ENCODE measurements at places on chromosomes 11 and 22.

DNA sequence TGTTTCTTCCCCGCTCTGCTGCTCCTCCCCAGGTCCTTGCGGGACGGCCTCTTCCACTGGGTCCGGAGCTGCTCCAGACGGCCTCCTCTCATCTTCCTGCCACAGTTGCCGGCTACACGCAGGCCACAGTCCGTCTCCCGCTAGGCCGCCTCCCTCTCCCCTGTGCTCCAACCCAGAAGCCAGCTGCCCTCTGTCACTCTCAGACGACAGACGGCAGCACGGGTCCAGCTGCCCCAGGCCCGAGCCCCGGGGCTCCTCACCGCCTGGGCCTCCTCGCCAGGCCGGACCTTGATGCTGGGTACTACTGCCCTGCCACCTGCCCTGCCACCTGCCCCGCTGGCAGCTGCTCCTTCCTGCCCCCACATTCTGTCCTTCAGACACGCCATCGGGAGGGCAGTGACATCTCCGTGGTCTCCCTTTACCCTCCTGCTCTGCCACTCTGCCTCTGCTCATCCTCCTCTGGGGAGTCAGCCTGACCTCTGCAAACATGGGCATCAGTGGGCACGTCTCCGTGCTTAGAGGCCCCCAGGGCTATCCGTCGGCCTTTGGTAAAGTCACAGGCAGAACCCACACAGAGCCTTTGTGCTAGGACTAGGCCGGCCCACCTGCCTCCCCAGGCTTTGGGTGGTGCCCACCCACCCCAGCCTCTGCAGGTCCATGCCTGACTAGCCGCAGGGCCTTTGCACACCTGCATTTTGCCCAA, 43.1 kb upstream of the TH start:
- DNase-seq = no peak

- DNase-seq = no peak
These were observed 5.4 kb downstream of the TANGO2 start for GRCh38 chr22:20026204-20026908.

DNA sequence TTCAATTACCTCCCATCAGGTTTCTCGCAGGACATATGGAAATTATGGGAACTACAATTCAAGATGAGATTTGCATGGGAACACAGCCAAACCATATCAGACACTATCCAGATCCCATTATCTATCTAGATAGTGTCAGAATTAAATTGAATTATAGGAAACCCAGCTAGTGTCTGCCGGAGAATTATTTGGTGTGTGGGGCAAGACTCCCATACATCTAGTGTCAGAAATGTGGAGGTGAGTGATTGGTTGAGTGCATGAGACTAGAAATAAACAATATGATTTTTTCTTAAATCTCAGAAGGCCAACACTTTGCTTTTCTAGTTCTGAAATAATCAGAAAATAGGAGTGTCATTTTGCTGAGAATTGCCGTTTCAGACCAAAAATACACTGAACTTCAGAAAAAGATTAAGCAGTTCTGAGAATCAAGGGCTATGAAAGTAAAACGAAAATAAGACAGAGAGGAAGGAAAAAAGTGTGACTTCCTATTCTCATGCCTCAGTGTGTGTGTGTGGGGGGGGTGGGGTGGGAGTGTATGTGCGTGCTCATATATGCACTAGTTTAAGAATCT, 21.3 kb downstream of the CASP12 start:
- DNase-seq = no peak

GRCh38 chr11:8267831-8268529, 4.3 kb upstream of the LMO1 start:
- DNase-seq = no peak

DNA sequence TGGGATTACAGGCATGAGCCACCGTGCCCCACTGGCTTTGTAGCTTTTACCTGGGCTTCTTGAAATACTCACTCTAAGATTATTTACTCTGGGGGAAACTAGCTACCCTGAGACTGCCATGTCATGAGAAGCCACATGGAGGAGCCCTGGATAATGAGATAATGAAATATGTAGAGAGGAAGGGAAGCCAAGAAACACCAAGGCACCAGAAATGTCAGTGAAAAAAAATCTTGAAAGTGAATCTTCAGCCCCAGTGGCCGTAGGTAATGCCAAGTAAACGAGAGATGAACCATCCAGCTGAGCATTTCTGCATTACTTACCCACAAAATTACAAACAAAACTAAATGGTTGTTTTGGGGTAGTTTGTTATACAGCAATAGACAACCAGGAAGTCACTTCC, 125.6 kb downstream of the APIP start:
- DNase-seq = no peak

- DNase-seq = no peak
These were observed 37.6 kb upstream of the RCN1 start for GRCh38 chr11:32053151-32053888.

GRCh38 chr11:64868904-64869570, 9.4 kb downstream of the EHD1 start:
- no peak for DNase-seq

- DNase-seq = no peak
These were observed 33.7 kb downstream of the WNT11 start for GRCh38 chr11:76172583-76172982.

DNA sequence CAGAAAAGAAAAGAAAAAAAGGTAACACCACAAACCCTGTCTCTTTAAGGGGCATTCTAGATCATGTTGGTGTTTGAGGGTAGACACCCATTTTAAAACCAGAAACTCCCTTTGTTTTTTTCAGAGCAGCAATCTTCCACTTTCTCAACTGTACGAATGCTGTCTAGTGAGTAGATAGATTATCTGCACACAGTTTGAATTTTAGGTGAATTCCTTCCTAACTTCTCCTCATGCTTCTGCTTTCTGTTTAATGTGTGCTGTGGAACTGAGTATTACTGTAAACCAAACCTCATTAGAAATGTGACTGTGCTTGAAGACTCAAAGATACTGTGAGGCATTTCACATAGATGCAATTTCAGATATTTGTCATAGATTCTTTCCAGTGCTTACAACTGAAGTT, 102.4 kb downstream of the PRMT3 start:
- DNase-seq = no peak

GRCh38 chr11:1146365-1146764, 11.4 kb upstream of the MUC5AC start:
- DNase-seq = no peak

DNA sequence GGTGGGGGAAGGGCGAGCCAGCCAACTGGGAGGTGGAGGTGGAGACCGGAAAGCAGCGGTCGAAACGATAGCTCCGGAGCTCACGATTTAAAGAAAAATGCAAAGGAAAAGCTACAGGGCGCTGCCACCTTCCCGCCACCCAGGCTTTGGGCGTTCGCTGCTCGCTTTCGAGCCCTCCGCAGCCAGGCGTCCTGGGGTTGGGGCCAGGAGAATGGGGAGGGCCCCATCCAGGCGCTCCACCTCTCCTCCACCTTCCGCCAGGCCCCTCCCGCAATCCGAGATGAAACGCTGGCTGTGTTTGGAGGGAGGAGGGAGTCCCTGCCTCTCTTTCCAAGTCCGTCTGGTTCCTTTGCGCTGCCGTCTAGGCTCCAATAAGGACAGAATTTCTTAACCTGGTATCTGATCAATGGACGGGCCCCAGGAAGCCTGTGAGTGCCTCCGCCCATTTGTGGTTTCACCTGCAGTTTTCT, 483 bp upstream of the ABTB2 start:
- DNase-seq = no peak

GRCh38 chr11:107689317-107690202, 22.3 kb downstream of the SLN start:
- DNase-seq = peak; percentile 25

DNA sequence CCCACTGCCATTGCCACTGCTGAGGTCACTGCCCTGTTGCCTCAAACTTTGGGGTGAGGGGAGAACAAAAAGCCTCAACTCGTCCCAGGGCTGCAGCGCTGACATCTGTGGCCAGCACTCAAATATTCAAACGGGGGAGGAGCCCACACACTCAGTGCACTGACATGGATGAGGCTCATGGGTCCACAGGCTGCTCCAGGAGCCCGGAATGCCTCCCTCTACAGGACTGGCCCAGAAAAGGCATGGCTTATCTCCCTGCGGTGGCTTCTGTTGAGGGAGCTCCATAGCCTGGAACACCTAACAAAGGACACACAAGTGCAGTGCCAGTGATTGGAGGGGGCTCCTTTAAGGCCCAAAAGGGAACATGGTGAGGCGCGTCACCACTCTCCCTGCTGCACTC, 341.1 kb upstream of the LUZP2 start:
- DNase-seq = no peak

- no peak for DNase-seq
These were observed 23.6 kb downstream of the DCPS start for GRCh38 chr11:126327281-126328000.

GRCh38 chr11:16543642-16544041, 187.3 kb upstream of the SOX6 start:
- DNase-seq = no peak

DNA sequence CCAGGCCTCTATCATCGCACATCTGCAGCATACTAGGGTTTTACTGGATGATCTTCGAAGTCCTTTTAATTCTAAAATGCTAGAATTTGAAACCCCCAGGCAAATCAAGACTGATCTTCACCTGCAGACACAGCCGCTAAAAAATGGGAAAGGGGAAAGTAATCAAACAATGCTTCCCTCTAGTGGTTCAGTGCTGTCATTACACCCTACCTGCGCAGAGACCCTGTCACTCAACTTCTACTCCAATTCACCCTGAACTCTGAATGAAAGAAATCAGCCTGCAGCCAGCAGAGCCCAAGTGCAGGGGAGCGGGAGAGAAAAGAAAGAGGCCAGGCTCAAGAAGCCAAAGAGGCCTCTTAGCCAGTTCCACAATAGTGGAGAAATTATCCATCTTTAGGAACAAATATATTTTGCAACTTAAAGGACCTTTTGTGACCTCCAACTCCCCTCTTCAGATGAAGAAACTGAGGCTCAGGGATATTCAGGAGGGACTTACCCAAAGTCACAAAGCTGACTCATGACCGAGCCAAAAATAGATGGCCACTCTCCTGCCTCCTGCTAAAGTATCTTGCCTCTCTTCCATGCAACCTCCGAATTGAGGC, 33.0 kb downstream of the SERGEF start:
- peak; percentile 6 for DNase-seq

- DNase-seq = no peak
These were observed 54.9 kb upstream of the BLID start for GRCh38 chr11:122170815-122171475.

DNA sequence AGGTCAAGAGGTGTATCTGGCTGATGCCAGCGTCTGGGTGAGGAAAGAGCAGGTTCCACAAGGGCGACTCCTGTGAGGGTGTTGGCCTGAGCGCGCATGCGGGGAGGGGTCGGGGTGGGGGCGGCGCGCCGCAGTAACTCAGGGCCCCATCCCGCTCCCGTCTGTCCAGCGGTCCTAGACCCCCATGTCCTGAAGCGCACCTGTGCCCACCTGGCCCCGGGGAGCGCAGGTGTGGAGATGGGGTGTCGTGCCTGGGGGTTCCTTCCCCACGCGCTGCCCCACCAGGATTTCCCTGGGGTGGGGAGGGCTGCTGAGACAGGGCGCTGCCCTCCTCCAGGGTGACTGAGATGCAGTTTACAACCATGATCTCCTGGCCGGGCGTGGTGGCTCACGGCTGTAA, 20.9 kb downstream of the RNH1 start:
- no peak for DNase-seq

DNA sequence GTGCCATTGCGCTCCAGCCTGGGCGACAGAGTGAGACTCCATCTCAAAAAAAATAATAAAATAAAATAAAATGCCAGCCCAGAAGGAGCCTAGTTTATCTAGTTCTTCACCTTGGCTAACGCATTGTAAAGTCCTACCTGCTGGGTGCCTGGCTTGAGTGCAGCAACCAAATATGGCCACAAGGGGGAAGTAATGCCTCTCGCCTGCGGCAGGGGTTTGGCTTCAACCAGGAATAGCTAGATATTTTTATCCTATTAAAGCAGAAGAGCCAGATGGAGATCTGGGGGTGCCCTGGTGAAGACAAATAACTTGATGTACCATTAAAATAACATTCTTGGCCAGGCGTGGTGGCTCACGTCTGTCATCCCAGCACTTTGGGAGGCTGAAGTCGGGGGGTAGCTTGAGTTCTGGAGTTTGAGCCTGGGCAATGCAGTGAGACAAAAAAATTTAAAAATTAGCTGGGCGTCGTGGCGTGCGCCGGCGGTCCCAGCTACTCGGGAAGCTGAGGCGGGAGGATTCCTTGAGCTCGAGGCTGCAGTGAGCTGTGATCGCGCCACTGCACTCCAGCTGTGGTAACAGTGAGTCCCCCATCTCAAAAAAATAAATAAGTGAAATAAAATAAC, 20.6 kb upstream of the PLEKHB1 start:
- peak; percentile 49 for DNase-seq

GRCh38 chr11:45361551-45361950, 75.4 kb upstream of the SYT13 start:
- no peak for DNase-seq

DNA sequence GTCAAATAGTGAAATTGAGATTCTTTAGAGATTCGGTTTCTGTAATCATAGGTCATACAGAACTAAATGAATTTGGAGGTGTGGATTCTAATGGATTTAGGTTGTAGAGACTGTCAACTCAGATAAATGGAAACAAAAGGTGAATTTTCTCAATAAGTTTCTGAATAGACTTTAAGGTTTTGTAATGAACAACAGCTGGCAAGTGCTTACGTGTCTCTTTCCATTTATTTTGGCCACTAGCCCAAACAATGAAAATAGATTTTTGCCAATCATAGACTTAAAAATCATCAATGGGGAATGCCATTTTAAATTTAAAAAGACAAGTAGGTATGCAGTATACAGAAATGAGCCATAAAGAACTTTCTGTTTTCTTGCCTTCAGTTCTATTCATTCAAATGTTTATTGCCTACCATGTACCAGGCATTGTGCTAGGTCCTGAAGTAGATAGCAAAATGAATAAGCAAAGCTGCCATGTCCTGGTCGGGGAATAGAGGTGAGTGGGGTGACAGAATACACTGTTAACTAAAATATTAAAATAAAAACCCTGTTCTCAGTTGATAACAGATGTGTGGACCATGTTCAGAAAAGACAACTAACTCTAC, 16.9 kb upstream of the TMEM135 start:
- no peak for DNase-seq

DNA sequence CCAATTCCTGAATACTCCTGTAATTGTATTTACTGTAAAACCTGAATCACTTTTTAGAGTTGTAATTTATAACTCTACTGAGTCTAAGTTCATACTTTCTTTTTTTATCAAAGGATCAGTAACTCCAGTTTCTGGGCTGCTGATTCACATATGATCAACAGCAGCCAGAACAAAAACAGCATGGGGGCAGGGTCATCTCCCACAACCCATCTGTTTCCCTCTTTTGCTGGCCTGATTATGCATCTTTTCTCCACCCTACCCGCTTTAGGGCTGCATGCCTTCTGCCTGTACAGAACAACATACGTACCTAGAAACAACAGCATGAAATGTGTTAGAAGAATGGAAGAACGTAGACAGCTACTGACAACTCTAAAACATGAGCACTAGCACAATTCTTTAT, 76.0 kb downstream of the MRTFA start:
- DNase-seq = no peak

DNA sequence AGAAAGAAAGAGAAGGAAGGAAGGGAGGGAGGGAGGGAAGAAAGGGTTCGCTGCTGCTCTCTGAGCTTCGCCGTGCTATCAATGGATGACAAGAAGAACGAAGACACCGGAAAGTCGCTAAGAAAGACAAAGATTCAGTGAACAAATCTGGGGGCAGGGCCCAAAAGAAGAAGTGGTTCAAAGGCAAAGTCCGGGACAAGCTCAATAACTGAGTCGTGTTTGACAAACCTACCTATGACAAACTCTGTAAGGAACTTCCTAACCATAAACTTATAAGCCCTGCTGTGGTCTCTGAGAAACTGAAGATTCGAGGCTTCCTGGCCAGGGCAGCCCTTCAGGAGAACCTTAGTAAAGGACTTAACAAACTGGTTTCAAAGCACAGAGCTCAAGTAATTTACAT, 2.9 kb upstream of the TTLL1 start:
- no peak for DNase-seq

- DNase-seq = no peak
These were observed 165.0 kb downstream of the GRIA4 start for GRCh38 chr11:105774899-105775298.
